ENCODE measurements at places on chromosomes 3 and 15.

DNA sequence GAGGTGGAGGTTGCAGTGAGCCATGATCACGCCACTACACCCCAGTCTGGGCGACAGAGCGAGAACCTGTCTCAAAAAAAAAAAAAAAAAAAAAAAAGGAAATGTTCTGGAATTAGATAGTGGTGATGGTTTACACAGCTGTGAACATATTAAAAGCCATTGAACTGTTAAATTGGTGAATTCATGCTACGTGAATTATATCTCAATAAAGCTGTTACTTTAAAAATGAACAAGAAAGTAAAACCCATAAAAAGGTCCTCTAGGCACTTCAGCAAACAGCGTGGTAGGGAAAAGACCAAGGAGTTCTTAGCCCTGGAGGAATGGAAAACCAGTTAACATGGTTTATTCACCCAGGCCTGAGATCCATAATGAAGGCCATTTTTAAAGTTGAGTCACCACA lies 180.1 kb downstream of the ATG7 start:
- no peak for DNase-seq

DNA sequence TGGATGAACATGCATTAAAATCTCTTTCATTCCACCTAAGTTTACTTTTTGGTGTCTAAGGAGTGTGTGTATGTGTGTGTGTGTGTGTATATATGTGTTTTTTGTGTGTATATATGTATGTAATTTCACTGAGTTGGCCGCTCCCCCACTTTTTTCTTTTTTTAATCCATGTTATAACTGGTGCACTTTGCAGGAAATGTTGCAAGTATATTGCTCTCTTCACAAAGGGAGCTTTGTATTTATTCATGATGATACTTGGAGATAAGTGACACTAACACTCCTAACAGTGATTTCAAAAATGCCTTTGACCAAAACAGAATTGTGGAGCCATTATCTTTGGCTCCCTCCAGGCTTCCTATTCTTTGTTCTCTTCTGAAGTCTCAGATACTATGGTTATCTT lies 95.8 kb downstream of the FNDC3B start:
- DNase-seq: no peak

- no peak for DNase-seq
These were observed 1.1 kb upstream of the PYGO1 start for GRCh38 chr15:55589287-55589686.

DNA sequence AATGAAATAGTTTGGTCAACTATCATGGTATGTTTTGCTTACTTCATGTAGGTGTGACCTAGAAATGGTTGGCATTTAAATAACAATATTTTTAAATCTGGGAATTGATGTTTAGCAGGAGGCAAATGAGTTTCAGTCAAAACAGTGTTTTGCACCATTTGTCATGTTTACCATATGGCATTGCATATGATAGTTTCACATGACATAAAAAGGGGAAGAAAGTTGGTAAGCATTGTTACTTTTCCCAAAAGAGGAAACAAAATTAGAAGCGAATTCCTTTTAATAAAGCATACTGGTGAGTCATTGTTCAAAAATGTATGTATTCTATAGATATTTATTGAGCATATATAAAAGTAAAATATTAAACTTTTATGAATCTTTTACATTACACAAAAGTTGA lies 2.3 kb downstream of the RNF13 start:
- no peak for DNase-seq

DNA sequence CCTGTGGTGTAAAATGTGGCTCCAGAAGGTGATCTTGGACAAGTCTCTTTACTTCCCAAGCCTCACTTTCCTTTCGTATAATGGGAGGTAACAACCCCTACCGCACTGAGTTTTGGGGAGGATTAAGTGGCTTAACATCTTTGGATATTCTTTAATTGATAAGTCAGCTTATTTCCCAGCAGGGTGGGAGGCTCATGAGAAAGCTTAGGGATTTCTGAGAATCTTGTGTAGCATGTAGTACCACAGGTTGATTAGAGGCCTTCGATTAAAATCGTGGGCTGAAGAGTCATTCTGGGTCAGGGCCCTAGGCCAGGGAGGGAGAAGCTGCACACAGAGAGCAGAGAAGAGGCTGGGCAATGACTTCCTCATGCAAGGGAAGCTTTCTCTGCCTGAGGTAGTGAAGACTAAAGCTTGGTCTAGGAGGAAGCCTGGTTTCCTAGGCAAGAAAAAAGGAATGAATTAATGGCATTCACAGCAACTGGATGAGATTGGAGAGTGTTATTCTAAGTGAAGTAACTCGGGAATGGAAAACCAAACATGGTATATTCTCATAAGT lies 1.5 kb upstream of the NMNAT3 start:
- no peak for DNase-seq

- DNase-seq: no peak
These were observed 353.9 kb upstream of the RARB start for GRCh38 chr3:25074149-25074548.

DNA sequence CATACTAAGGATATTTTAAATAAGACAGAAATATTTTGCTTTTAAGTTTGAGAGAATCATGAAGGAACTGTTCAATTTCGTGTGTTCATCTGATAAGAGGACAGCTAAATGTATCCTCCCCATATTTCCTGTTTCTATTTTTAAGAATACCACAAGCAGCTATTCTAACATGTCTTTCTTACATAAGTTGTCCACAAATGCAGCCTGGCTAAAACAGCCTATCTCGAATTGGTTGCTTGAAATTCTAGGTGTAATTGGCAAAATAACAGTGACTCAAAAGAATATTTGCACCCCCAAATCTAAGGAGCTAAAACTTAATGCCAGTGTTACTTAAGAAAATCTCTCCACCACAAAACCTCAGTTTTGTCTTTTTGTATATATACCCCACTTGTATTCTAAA lies 35.0 kb downstream of the BTLA start:
- no peak for DNase-seq

- DNase-seq: no peak
These were observed 716 bp upstream of the ISLR2 start for GRCh38 chr15:74129586-74130154.

DNA sequence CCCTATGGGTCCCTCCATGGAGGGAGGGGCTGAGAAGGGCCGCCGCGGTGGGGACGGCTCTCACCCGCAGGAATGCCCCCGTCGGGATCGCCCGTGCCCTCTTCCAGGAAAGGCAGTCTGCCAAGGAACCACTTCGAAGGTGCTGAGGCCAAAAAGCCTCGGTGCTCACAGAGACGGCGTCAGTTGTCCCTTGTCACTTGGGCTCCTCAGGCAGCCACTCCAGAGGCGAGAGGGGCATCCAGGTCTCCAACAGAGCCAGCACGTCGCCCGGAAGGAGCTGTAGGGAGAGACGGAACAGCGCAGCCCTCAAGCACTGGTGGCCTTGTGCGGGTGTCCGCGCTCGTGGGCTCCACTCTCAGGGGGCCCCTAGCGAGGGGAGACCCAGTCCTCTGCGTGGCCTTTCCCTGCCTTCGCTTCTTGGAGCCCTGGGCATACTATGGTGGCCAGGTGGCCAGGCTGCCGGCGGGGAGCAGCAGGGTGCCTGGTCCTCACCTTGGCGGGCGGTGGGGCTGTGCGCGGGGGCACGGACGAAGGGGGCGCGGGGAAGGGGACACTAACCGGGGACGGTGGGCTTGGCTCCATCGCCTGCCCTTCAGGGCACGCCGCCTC lies 994 bp downstream of the MESP1 start:
- no peak for DNase-seq

DNA sequence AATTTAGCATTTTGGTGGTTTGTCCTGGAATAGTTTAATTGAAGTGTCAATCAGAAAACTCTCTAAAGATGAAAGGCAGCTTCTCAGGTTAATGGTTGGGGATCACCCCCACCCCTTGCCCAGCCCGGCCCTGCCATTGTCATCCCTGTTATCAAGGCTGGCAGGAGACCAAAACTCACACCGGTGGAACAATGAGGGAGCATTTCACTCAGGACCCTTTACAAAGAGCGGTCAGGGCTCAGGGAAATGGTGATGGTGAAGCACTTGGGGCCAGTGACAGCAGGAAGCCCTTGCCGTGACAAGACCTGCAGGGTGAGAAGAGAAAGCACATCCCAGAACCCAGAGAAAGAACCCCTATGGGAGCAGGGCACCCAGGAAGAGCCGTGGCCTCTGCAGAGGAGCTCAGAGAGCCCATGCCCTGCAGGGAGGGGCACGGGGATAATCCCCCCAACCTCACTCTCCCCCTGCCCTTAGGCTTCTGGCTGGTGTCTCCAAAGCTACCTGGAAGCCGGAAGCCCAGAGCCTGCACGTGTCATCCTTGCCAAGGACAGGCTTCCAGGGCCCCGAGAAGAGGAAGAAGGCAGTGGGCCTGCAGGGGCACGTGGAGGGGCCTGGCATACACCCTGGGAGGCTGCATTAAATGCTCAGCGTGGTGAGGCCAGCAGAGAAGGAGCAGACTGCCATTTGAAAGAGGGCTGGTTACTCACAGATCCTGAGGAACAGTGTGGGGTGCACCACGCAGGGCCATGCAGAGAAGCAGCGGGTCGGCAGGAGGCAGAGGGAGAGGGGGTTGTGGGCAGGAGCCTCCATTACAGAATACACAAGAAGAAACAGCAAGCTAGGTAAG lies 80.6 kb upstream of the PRR20G start:
- no peak for DNase-seq
